ENCODE measurements at places on chromosomes 1 and 21.

DNA sequence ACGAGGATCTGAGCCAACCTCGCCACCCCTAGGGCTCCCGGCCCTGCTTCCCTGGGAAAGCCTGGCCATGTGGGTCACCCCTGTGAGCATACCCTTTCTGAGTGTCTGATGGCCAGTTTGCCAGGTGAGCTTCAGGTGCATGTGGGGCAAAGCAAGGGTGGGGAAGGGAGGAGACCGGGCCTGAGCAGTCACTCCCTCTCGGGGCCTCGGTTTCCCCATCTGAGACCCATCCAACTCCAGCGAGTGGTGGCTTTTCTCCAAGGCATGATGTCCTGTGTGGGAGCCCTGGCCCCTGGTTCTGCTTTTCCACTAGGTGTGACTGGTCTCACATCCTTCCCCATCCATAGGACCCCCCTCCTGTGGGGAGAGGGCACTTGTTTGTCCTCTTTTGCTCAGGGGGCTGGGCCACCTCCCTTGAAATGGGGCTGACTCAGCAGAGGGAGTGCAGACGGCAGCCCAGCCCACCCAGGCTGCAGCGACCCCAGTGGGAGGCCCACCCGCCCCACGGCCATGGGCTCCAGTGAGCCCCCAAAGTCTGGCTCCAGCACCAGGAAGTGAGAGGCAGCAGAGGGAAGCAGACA, 1.7 kb upstream of the WNT9A start:
- peak; percentile 16 for DNase-seq

DNA sequence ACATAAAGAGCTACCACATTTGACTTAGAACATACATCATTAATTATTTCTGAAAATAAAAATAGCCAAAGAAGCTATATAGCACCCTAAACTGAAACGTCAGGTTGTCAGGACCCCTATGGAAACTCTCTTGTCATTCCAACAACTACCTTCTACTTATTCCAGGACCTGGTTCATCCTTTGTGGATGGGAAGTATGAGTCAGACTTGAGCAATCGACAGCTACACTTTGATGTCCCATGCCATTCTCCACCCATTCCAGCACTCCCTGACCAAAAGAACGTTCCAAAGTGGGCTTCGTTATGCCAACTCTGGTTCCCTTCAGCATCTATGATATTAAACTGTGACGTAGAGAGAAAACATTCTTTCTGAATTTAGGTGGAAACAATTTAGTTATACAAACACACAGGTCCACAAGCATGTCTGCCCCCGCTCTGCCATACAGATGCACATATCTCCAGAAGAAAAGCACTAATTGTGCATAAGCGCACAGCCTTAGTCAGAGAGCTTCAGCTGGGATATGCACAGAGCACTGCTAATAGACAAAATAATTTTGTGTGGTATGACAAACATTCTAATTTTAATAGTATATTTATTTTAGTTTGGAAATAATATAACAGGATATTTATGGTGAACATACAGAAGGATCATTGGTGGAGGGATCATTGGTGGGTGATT, 723.1 kb upstream of the B3GALT2 start:
- no peak for DNase-seq

DNA sequence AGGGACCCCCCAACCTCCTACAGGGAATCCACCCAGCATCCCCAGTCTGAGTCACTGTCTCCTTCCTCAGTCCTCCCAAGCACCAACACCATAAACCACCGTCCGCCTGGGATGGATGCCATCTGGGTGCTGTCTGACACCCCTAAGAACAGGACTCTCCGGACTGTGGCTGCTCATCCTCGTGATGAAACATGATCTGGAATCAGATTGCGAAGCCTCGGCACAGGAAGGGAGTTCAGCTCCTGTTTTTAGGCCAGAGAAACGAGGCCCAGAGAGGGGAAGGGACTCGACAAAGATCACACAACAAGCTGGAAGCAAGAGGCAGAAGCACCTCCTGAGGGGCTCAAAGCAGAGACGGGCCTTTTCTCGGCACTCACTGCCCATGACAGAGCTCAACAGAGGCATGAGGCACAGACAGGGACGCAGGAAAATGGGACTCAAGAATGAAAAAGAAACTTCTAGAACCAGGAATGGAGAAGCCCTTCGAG, 8.4 kb downstream of the KCNN3 start:
- DNase-seq = no peak

GRCh38 chr1:156582388-156583017, 3.0 kb downstream of the TTC24 start:
- DNase-seq = no peak

DNA sequence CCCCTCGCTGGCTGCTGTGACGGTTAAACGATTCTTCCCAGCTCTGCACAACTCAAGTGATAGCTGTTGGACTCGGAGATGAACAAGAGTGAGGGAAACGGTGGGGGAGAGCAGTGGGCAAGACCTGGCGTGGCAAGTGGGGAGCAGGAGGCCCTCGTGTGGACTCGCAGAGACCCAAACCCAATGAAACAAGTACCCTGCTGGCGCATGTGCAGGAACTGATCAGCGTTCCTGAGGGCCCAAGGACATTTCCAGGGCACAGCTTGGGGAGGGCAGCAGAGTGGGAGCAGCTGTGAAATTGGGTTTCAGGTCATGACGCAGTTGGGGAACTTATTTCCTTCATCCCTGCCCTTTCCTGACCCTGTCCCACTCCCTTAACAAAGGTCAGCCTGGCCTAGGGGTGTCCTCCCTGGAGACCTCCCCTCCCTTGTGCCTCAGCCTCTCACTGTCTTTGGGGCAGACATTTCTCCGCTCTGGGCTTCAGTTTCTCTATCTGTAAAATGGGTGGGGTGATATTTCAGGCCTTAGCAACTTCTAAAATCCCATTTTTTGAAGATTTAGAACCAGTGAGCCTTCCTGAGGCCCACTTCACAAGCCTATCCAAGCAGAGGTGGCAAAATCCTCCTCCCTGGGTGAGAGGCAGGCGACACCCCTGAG, 27.9 kb upstream of the ECE1 start:
- DNase-seq = no peak

DNA sequence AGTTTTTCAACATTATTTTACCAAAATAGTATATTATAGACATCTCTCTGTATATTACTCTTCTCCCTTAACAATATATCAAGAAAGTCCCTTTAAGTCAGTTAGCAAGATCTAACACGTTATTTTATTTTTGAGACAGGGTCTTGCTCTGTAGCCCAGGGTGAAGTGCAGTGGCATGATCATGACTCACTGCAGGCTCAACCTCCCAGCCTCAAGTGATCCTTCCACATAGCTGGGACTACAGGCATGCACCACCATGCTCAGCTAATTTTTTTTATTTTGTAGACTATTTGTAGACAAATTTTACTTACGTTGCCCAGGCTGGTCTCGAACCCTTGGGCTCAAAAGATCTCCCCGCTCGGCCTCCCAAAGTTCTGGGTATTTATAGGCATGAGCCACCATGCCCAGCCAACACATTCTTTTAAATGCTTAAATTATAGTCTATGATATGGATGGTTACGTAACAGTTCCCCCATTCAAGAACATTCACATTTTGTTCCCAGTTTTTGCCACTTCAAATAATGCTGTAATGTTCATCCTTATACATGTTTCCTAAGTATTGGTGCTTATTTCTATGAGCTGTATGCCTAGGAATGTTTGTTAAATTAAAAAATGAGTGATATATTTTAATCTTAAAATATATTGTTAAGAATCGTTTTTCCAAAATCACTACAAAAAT, 70.4 kb downstream of the TUT4 start:
- DNase-seq = no peak

DNA sequence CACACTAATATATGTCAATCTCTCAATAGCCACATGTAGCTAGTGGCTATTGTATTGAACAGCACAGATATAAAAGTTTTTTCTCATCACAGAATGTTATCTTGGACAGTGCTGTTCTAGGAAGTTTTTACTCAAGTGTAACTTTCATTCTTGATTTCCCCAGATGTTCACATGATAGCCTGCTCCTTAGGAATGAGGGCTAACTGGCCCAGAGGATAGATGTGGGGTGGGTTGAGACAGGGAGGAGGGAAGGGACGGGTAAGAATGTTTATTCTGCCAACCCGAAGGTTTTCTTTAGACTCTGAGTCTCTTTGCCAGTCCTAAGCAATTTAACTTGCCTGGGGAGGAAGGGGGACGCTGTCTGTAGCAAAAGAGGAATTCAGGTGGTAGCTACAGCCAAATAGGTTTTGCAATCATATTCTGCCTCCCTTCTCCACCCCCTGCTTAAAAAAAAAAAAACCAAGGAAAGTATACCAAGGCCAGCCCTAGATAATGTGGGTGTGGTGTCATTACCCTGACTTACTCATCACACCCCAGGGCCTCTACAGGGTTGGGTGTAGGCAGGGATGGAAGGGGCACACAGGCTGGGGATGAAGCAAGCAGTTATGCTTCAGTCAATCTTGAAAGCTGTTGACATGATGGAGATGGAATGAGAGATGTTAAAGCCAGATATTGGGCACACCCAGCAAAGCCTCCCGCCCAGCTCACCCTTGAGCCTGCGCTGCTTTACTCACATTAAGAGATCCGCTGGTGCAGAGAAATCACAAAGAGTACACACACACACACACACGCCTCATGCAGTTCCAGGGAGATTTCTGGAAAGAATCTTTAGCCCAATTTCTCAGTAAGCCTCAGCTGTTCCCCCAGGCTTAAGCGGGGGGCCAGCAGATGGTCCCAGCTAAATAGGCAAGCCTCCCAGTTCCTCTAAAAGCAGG, 59.9 kb downstream of the PLXNA2 start:
- peak; percentile 86 for DNase-seq

DNA sequence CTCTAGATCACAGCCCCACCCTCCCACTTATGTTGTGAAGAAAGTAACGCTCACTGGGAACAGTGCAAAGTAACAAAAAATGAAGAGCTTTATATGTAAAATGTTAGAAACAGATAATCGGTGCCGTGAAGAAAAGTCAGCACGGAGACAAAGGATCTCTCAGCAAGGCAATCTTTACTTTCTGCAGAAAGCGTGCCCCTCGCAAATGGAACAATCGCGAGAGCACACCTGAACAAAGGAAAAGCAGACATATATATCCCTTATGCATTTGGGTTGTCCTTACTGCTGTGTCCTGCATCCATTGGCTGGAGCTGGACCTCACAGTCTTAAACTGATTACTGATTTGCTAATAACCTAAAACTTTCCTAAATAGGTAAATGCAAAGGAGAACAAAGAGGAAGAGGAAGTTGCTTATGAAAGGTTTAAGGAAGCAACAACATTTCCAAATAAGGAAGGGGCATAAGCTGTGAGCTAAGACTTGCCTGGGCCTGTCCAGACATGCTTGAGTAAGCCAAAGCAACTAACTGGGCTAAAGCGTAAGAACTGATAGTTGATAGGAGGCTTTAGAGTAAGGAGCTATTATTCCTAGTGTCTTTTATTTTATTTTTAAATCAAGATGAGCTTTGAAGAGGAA, 89.7 kb downstream of the GTF2B start:
- no peak for DNase-seq

DNA sequence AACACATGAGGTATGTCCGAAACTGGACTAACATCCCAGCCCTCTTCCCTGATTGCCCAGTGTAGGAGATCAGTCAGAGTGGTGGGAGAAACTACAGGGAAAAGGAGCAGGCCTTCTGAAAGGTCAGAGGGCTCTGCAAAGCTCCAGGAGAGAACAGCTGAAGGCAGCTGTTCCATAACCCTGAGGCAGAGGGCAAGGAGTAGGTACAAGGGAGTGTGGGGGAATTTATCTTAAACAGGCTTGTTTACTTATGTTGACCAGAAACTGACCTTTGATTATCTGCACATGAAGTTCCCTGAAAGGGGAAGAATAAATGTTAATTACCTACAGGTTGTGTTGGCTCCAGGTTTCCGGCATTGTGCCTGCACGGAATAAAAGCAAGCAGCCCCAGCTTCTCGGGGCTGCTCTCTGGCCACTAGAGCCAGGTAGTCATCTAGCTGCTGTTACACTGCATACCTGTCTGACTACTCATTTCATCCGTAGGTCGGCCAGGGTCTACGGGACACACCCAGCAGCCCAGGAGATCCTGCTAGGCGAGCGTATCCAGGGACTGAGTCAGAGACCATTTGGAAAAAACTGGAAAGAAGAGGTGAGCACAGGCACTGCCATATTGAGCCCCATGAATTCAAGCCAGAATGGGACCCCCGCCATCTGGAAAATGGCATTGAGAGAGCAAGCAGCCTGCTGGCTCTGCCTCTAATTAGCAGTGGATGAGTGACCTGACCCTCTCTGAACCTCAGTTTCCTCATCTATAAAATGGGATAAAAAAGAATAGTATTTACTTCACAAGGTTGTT, 14.9 kb upstream of the PAQR7 start:
- peak; percentile 72 for DNase-seq

DNA sequence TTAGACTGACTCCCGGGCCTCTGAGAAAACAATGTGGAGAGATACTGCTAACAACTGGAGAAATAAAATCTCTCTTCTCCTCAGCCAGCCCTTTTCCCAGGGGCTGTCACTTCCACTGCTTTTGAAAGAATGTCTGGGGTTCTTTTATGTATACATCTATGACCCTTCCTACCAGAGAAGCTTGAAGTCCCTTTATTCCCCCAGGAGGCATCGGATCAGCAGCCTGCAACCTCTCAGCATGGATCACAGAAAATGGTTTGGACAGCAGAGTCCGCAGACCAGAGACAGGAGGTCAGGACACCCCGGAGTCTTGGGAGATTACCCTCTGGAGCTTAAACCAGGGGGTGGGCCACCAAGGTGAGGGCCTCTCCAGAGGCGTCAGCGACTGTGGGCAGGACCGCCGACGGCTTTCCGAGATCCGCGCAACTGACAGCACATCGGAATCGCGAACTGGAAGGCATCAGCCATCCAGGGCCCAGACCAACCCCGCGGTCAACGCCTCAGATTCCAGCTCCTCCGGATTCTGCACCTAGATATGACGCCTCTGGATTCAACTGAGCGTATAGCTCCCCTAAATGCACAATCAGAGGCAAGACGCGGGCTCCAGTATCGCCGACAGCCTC, 1.0 kb downstream of the EPHA10 start:
- DNase-seq = no peak

- no peak for DNase-seq
Measured at GRCh38 chr1:3746389-3746829, 5.8 kb upstream of the CCDC27 start.

- DNase-seq = peak; percentile 84
Measured at GRCh38 chr1:245045087-245045881, 109.5 kb upstream of the KIF26B start.

GRCh38 chr21:38840456-38841300, 34.9 kb downstream of the ETS2 start:
- peak; percentile 15 for DNase-seq

DNA sequence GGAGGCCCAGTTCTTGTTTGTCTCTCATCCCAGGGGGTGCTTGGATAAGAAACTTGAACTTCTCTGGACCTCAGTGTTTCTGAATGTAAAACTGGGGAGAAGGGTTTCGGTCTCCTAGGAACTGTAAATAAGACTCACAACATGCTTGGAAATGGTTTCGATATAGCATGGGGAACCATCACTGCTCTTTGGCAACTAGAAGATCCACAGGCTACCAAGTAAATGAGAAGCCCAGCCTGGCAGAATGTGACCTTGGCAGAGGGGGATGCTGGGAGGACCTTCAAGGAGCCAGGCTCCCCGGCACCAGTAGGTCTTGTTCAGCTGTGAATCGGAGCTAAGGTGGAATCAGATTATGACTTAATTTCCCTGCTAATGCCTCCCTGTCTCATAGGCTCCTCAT, 3.7 kb downstream of the ARL8A start:
- DNase-seq = no peak

GRCh38 chr1:203407296-203407695, 56.4 kb upstream of the FMOD start:
- peak; percentile 61 for DNase-seq

Measured in colonic mucosa (tissue), 4 donors.